ENCODE measurements at places on chromosomes 6 and 20.

- peak; percentile 36 for DNase-seq
These were observed 6.6 kb downstream of the TSPYL4 start for GRCh38 chr6:116247285-116247684.

- DNase-seq, result peak; percentile 61
These were observed 10.8 kb downstream of the MAPK13 start for GRCh38 chr6:36141091-36141490.

- no peak for DNase-seq
These were observed 275.4 kb downstream of the TSHZ2 start for GRCh38 chr20:53247468-53248103.

DNA sequence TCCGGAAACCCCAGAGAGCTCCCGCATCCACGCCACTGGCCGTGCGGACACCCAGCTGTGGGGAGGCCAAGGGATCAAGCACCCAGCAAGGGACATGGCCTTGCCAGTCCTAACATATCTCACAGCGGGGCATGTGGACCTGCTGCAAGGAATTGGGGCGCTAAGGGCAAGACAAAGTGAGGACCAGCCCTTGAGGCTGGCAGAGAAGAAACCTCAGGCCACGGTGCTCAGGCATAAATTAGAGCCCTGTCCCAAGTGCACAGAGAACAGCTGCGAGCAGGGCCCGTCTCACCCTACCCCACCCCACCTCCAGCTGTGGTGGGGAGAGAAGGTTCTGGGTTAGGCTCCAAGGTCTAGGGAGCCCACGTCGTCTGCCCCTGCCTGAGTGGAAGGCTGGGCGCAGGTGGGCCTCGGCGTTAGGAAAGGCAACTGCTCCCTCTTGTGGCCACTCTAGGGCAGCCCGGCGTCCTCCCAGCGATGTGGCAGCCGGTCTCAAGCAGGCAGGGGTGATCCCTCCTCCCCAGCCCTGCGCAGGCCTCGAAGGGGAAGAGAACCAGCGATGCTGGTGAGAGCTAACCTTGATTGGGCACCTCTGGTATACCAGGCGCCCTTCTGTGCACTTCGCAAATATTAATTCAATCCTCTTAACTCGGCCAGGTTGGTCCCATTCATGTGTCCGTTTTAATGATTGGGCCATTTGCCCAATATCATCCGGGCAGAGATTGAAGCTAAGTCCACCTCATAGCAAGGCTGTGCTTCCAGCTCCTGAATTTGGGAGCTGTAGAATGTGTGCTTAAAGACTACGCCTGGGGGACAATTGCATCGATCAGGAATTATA is 235.8 kb downstream of the NFATC2 start:
- DNase-seq, result peak; percentile 61

DNA sequence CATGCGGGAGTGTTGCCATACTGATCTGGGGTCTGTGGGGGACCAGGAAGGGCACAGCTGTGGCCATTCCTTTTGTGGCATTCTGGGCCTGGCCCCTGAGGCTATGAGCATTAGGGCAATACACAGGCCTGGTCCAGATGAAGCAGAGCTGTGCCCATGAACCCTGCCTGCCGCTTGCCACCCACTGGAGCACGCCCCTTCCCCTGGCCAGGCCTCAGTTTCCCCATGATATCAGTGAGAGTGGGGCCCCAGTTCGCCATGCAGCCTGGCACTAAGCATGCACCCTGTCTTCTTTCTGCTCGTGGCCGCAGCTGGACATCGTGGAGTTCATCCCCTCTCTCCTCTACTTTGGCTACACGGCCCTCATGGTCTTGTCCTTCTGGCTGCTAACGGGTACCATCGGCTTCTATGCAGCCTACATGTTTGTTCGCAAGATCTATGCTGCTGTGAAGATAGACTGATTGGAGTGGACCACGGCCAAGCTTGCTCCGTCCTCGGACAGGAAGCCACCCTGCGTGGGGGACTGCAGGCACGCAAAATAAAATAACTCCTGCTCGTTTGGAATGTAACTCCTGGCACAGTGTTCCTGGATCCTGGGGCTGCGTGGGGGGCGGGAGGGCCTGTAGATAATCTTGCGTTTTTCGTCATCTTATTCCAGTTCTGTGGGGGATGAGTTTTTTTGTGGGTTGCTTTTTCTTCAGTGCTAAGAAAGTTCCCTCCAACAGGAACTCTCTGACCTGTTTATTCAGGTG is 42.4 kb downstream of the PLAGL2 start:
- no peak for DNase-seq

- no peak for DNase-seq
These were observed 21.0 kb downstream of the LRP11 start for GRCh38 chr6:149843051-149843633.

DNA sequence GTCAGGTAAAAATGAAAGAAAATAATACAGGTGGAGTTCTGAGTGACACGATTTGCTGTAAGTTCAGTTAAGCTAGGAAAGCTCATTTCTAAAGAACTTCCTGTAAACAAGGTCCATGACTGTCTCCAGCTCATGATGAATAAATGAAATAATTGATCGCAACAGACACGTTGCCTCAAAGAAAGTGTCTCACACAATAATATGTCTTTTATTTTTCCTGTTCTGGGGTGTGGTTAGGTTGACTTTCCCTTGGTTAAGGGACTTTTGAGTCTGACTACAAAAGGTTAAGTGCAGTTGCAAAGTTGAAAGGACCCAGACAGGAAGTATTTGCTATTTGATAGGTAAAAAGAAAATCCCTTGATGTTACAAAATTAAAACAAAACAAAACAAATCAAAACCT is 304.2 kb upstream of the PRDM1 start:
- no peak for DNase-seq

DNA sequence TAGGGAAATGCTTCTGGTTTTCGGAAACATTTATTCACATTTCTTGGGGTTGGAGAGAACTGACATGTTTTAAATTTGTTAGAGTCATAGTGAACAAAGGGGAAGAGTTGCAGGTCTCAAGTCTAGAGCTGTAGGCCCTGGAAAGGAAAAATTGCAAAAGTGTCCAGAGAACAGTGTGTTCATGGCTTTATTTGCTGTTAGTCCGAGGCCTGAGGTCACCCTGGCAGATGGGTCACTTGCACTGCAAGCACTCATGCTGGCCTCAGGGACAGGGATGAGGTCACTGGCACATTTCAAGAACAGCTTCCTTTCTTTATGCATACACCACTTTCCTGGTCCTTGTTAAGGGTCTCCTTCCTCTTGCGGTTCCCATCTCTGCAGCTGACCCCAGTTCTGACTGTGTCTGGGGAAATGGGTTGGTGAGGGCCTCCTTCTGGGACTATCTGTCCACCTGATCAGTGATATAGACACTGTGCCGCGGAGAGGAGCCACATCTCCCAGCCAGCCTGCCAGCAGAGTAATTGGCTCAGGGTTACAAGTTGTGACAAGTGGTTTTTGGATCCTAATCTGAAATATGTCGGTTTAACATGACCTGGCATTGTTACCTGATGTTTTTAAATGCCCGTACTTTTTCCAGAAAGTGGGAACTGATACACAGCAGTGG is 194.0 kb downstream of the EYA4 start:
- DNase-seq, result no peak

- DNase-seq, result no peak
These were observed 7.3 kb upstream of the TENT5A start for GRCh38 chr6:81759782-81760181.

DNA sequence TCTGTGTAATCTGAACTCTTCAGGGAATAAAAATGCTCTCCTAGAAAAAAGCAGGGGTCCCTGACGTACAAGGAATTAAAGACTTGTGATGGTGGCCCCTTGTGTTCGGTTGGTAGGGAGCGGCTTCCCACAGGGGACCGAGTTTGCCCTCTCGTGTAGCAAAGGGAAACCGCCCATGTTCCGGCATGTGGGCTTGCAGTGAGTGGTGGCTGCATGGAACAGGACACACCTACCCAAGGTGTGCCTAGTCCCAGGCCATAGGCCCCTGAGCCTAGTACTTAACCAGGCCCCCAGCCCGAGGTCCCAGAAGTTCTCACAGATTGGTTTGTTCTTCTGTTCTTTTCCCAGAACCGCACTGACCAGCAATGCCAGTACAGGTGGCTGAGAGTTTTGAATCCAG is 15.5 kb downstream of the MYBL2 start:
- no peak for DNase-seq

GRCh38 chr20:61923371-61924166 is 142.1 kb downstream of the TAF4 start:
- no peak for DNase-seq

DNA sequence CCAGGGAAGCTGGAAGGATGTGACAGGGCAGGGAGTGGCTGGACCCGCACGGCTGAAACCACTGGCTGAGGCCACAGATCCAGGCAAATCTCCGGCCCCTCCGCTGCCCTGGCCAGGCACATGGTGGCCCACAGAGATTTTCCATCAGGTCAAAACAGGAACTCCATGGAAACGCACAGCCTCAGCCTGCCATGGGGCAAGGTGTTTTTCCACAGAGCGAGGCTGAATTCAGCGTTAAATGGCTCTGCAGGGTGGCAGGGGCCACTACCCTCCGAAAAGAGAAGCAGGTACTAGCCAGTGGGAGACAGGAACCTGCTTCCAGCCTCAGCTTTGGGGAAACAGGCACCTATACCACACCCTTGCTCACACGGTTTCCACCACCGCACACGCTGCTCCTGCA is 53.1 kb downstream of the PREX1 start:
- no peak for DNase-seq

DNA sequence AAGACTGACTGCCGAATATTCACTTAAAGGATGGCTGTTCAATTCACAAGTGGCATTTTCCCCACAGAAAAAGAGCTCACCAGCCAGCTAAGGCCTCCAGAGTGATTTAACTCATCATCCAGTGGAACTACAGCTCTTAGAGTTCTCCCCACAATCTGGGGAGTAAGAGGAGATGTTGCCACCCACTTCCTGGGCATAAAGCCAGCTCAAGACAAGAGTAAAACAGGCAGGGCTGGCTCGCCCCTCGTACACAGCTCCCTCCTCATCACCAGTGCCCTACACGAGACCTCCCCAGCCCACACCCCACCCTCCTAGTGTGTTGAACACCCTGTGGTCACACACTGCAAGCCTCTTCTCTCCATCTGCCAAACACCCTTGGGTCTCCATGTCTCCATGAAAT is 47.2 kb upstream of the IPCEF1 start:
- DNase-seq, result no peak

- DNase-seq, result no peak
These were observed 38.5 kb upstream of the PRELID3B start for GRCh38 chr20:59081036-59081435.

GRCh38 chr20:50223039-50224005 is 32.7 kb downstream of the CEBPB start:
- no peak for DNase-seq

DNA sequence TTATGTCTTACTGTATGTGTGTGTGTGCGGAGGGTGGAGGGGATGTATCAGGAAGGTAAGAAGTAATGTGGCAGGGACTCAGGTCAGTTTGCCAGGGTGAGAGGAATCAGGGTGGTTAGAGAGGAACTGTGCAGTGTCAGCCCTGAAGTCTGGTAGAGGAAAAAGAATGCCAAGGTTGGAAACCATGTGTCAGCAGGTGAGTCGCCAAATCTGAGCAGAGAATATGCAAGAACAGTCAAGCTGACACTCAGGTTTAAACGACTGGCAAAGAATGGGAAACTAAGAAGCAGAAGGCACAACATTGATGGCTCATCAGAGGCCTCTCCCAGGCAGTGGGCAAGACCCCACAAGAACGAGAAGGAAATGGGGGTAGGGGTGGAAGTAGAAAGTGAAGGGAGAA is 107.5 kb upstream of the TBX18 start:
- DNase-seq, result no peak

GRCh38 chr6:77326029-77326428 is 137.3 kb downstream of the HTR1B start:
- no peak for DNase-seq

GRCh38 chr20:881051-881782 is 34.9 kb downstream of the ANGPT4 start:
- DNase-seq, result peak; percentile 37

DNA sequence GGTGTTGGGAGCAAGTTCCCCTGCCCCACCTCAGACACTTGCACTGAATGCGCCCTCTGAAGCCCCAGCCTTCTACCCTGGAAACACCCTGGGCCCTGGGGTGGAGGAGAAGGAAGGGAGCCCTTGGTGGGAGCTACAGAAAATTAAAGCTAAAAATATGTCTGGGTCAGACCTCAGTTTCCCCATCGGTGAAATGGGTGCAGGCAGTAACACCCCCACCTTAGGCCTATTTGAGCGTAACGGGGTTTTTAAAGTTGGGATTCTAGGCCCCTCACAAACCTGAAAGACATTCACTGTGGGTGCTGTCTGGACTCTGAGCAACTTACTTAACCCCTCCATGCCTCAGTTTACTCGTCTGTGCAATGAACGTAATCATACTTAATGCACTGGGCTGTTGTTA is 19.3 kb upstream of the CDH22 start:
- no peak for DNase-seq

- DNase-seq, result no peak
These were observed 40.7 kb upstream of the SLC17A4 start for GRCh38 chr6:25713824-25714223.

GRCh38 chr6:37077905-37078296 is 72.4 kb downstream of the FGD2 start:
- no peak for DNase-seq

GRCh38 chr20:24935140-24935539 is 13.9 kb upstream of the CST7 start:
- no peak for DNase-seq

- peak; percentile 97 for DNase-seq
These were observed 39.8 kb upstream of the SLCO4A1 start for GRCh38 chr20:62602550-62602949.

DNA sequence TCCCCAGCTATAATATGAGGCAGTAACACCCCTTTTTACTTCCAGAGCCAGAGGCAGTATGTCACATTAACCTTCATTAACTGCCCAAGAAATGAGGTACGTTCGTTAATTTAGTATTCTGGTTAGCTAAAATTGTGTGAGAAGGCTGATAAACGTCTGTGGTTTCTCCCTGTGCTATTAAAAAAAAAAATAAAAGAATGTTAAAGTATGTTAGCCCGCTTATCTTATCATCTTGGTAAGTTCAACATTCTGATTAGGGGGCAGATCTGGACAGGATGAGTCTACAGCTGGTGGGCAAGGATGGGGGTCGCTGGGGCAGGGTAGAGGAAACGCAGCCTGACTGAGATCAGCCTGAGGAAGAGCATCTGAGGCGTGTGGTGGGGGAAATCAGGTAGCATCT is 154.0 kb downstream of the PRL start:
- no peak for DNase-seq

- DNase-seq, result no peak
These were observed 154.6 kb downstream of the RFPL4B start for GRCh38 chr6:112501705-112502104.

DNA sequence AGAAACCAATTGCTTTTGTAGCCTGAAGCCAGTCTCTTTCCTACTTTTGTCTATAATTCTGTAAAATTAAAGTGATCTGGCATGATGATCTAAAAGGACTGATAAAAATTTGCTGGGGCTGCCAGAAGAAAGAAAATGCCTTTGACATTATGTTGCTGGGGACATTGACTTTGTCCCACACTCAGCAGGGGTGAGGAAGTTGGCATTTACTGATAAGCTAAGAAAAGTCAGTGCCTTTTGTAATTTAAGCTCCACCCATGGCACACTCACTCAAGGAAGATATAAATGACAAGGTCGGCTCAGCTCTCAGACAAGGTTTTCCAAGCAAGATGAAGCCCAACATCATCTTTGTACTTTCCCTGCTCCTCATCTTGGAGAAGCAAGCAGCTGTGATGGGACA is at the start of gene SEMG1:
TSS of gene SEMG1 (plus strand) at position 309 of the 400 bp plus-strand sequence. CDS start at position 330, 21 bp downstream.
- no peak for DNase-seq

- no peak for DNase-seq
These were observed 29.5 kb downstream of the MAFB start for GRCh38 chr20:40659567-40659966.

GRCh38 chr6:34514593-34515472 is 41.3 kb downstream of the SPDEF start:
- no peak for DNase-seq

GRCh38 chr6:167474725-167475124 is 149.8 kb downstream of the TTLL2 start:
- no peak for DNase-seq

- no peak for DNase-seq
These were observed 9.8 kb downstream of the NEDD9 start for GRCh38 chr6:11222385-11223277.

All from HL-60 (cell line).